ENCODE measurements at places on chromosomes 5 and 9.

GRCh38 chr9:3696368-3696767 lies 170.6 kb upstream of the RFX3 start:
- DNase-seq = no peak

DNA sequence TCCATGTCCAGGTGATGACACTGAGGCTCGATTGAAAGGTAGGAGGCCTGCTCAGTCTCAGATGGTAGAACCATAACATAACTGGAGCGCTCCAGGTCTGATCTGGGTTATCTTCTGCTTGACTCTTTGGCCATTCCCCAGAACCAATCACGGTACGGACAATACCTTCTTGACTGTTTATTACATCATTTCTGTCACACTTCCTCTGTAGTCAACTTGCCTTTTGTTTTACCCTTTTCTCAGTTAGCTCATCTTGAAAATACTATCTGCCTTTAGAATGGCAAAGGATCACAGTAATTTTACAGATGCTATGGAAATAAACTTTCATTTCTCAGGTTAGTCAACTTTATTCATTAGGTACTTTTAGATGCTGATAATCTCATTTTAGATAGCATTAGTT lies 22.4 kb downstream of the GLRA1 start:
- no peak for DNase-seq

DNA sequence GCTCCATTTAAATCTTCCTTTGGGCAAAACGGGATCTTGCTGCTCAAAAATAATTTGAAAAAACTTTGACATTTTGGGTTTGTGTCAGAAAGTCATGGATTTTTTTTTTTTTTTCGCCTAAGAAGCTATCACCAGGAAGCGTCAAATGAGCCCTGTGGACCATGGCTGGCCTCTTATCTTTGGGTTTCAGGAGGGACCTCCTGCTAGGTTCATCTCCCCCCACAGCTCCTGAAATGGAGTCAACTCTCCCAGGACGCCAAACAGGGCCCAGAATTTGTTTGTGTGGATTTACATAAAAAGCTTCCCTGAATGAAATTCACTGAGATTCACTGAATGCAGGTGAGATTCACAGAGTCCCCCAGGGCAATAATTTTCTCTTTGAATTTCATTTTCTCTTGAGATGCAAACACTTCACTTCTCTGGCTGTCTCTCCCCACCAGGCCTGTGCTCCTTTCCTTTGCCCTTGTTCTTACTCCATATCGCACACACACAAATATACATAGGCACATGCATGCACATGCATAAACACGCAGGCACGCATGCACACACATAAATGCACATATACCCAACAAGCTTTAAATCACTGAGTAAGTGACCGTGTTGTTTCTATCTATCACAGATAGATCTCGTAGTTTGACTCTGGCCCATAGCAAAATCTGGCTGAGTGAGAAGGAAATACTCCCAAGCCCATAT lies 55.3 kb upstream of the GALNT10 start:
- DNase-seq = no peak

DNA sequence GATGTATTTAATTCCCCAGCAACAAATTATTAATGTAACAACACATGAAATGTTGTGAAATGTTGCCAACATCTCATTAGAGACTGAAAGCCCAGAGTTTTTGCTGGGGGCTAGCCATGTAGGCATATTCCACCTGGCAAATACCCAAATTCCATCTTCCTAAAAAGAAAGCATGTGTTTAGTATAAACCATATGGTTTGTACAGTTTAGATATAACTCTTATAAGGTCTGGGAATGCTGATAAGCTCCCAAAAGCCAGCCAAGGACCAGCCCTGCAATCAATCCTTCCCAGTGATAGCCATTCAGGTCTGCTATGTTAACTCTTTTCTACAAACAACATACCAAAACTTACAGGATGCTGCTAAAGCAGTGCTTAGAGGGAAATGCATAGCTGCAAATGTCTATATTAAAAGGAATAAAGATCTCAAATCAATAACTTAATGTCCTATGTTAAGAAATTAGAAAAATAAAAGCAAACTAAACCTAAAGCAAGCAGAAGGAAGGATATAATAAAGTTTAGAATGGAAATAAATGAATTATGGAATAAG lies 158.9 kb downstream of the AUH start:
- DNase-seq = no peak

- DNase-seq = no peak
Observed at GRCh38 chr5:171444582-171444981, 25.1 kb downstream of the FGF18 start.

DNA sequence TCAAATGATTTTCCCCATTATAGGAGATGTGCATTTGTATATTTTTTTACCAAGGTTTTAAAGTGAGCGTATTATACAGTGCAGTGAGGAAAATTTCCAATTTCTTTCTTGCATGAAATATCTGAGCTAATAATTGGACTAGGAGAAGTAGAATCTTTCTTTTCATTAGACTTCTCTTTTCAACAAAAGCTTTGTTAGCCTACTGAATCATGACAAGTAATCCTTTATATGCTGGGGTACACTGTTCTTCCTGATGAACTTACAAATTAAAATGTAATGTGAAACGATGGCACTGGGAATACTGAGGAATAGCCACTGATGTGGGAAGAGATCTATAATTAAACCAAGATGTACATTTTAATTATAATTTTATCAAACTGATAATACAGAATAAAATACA lies 829.6 kb downstream of the PTPRD start:
- DNase-seq = no peak

GRCh38 chr5:141875795-141876627 lies 2.2 kb downstream of the PCDH1 start:
- DNase-seq = no peak

DNA sequence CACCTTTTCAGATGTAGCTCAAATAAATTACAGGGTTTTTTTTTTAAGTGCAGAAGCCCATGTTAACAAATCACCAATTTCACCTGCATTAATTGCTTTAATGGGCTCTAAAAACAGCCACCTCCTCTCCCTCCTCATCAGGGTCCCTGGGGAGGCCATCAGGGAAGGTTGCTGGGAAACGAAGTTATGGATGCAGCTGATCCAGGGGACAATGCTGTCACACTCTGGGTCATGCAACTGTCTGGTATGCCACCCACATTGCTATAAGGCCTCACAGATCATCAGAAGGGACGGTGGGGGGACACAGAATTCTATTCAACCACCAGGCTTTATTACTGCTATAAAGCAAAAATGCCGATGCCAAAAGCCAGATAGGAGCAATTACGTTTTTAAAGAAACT lies 9.3 kb downstream of the WHRN start:
- DNase-seq = no peak

DNA sequence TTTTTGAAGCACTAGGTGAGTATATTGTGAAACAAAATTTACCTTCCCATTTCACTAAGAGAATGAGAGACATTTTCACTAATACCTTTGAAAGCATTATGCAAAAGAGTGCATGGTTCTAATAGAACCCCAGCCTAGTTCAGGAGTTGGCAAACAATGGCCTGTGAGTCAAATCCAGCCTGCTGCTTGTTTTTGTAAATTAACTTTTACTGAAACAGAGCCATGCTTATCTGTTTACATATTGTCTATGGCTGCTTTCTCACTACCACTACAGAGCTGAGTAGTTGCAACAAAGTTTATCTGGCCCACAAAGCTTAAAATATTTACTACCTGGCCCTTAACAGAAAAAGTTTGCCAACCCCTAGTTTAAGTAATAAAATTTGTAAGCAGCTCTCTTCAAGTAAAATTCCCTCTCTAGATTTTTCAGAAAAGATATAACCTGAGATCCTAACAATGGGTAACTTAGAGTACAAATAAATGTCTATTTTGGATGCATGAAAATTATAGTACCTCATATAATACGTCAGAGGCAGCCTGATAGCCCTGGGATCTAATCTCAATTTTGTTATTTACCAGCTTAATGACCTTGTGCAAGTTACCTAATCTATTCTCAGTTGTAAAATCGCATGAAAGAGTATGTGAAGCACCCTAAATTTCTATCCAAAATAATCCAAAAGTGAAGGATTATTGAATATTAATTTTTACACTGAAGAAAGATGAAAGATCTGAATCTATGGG lies 50.7 kb upstream of the ARL15 start:
- DNase-seq = no peak

- DNase-seq = no peak
Observed at GRCh38 chr5:4065472-4066320, 470.1 kb downstream of the IRX1 start.

DNA sequence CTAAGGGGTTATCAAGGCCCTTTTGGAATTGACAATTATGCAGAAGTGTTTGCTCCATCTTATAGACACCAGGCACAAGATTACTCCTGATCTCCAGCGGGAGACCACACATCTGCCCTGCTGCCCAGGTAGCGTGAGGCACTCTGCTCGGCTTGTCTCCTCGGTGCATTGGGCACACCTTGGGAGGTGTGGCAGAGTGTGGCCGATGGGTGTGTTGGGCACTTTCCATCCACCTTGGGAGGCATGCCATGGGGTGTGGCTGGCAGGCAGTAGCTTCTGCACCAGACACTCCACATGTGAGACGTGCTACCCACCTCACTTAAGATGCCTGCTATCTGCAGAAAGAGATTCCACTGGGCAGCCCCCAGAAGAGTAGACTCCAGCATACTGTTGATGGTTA lies 54.1 kb downstream of the GADD45G start:
- DNase-seq = no peak

DNA sequence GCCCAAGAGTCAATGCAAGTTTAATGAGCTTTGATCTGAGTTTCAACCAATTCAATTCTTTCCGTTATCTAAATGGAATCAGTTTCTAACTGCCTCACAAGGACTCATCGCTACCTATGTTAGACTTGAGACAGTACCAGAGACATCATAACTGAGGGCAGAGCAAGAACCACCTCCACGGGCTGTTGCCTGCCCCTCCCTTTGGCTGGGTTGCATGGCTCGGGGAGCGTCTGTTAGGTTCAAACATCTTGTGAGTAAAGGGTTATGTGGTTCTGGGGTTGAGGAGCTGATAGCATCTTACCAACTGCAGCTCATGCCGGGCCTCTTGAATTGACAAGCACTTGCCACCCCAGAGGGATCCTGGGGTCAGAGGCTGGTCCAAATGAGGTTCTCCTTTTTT lies 457.9 kb downstream of the ENC1 start:
- DNase-seq = no peak

GRCh38 chr9:34519321-34520020 lies 3.3 kb downstream of the ENHO start:
- DNase-seq = no peak
